ENCODE measurements at places on chromosomes 5 and 9.

DNA sequence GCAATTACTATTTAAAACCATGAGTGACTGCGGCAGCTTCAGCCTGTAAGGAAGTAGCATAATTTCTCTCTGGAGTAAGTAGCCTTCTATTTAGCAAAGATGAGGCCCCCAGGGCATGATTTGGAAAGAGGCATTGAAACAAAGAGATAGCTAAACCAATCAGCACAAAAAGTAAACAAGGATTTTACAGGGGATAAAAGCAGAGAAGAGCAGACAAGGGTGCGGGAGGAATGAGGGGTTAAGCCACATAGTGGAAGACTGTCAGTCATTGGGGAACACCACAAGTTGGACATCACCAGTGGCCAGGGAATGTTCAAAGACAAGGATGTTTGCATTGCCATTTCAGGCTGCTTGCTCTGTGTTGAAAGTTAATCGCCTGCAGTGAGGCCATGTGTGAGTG, 24.0 kb upstream of the C5orf63 start:
- DNase-seq: no peak

DNA sequence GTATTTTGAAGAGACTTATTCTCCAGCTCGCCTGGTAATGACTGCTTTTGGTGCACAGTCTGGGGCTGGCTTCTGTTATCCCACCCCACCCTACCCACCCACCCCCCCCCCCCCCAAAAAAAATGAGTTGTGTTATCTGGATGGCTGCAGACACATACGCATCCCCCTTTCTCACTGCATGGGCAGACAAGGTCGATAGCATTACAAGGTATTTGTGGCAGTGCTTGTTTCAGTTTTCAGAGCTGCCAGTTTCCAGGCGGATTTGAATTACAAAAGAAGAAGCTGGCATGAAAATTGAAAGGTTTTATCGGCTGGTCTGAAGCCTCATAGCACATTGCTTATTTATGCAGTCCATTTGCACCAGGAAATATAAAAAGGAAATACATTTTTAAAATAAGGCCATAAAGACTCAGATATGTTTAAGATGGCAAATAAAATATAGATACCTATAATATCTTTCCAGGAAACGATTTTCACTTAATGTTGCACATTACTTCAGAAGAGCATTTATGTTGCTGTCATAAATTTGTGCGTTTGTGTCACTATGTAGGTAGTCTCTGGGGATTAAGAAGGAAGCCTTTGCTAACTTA, 85.1 kb upstream of the GRHPR start:
- no peak for DNase-seq

GRCh38 chr9:625613-626012, 215.9 kb upstream of the DMRT1 start:
- no peak for DNase-seq

DNA sequence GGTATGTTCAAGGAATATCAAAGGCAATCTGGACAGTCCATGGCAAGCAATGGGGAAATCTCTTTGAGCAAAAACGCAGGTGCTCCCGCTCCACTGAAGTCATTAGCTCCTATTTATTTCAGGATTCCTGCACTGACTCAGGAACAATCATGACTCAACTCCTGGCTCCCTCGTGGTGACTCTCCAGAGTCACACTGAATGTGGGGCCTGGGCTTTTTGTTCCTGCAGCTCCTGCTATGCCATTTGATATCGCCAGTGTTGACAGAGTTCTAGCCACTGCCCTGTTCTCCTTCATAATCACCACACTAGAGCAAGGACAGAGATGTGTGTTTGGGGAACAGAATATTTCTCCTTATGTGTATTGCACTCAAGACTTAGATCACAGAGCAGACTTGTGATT, 187.2 kb upstream of the ZNF462 start:
- no peak for DNase-seq

DNA sequence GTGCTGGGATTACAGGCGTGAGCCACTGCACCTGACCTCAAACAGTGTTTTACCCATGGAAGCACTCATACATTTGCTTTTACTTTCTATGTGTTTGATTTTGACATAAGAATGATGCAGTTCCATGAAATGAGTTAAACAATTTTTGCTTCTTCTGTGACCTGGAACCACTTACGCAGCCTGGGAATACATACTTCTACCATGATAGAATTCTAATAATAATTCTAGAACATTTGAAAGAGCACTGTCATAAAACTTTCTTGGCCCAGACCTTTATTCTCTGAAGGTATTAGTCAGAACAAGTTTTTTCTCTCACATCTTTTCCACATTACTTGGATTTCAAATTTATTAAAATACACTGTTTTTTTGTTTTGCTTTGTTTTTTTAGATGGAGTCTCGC, 25.3 kb upstream of the COL5A1 start:
- no peak for DNase-seq

DNA sequence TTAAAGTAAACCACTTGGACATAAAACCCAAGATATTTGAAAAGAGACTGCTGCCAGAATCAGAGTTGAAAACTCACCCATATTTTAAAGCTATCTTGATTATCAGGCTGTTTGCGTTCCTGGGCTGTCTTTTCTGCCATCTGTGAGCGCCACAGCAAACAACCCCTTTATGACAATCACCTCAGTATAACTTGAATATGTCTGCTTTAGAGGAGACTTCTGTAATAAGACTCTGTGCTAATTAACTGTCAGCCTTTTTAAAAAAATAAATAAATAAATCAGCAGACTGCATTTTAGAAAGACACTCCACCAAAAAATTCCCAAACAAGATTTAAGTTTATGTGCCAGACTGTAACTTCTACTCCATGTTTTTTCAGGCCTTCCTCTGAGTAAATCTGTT, 375.7 kb upstream of the CCNH start:
- DNase-seq: no peak

- no peak for DNase-seq
Measured at GRCh38 chr9:86614871-86615849, 260.9 kb upstream of the TUT7 start.

DNA sequence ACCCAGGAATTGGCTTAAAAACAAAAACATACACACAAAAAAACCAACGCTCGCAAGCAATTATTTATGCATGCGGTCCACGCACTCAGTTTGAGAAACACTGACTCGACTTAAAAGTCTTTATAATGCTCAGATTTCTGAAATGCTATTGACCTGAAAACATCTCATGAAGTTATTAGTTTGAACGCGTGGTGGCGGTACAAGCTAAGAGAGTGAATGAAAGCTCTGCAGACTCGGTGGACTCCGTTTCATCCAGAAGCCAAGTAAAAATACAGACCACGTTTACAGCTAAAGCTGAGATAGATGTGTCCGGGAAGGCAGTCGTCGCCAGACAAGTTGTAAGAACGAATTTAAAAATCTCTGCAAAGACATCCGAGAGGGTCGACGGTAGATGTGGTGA, at the start of gene PCDHB6:
TSS of gene PCDHB6 (plus strand) at position 246 of the 400 bp plus-strand sequence. CDS start 201 bp downstream, outside the sequence.
- DNase-seq: peak; percentile 5

GRCh38 chr9:37559125-37559524, 17.1 kb downstream of the FBXO10 start:
- no peak for DNase-seq

- DNase-seq: no peak
Measured at GRCh38 chr5:61463596-61463995, 131.5 kb downstream of the ZSWIM6 start.

- DNase-seq: no peak
Measured at GRCh38 chr5:159338118-159338517, 7.8 kb upstream of the IL12B start.

DNA sequence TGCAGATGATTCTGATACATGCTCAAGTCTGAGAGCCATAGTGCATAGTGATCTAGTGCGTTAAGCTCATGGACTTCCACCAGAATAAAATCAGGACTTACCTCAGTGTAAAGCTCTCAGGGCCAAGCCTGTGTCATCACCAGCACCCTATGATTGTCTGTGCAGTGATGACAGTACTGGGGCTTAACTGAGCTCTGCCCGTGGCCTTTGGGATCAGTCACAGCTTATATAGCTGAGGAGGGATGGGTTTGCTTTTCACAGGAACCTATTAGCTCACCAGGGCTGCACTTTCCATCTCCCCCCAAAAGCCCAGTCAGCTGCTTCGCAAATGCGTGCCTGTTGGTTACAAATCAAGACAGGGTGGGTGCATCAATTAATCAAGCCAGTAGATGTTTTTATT, 246.9 kb downstream of the NR3C1 start:
- DNase-seq: no peak

DNA sequence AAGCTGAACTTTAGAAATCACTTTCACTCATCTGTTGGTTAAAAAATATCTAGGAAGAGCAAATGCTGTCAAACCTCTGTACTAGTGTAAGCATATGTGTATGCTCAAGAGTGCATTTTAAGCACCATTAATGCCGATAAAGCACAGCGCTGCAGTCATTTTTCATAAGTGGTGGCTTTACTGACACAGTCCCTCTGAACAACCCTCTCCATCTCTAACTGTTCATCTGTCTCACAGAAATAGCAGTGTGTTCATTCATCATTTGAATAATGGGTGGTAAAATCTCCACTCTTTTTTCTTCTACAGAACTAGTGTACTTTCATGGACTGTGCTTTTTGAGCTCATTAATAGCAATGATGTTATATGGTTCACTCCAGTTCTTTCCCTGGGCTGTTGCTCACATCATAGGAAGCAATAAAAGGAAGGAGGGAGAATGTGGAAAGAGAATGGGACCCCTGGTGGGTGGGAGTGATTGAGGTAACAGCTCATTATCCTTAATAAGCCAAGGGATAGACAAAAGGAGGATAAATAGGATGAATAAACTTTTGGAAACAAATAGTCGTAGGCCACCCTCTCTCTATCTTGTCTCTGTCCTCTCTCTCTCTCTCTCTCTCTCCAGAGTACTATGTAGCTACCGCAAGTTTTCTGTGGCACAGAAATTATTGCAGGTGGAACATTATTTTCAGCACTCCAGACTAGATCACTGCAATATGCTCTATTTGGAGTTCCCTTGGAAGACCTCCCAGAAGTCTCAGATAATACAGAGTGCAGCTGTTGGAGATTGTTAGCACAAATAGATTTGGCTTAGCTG, 117.9 kb upstream of the PRDM9 start:
- DNase-seq: no peak

DNA sequence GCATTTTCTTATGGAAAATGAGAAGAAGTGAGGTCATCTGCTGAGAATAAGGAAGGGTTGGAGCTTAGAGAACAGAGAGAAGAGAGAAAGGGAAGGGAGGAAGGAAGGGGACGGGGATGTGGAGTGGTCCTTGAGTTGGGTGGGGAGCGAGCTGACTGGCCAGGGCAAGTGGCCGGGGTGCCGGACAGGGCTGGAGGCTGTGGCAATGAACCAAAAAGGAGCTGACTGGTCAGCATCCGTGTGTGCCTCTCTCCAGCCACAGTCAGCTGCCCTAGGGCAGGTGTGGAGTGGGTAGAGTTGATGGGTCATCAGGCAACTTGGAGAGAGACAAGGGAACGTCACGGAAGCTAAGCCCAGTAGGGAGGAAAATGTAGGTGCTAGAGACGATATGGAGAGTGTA, 234.9 kb upstream of the DAP start:
- DNase-seq: no peak

DNA sequence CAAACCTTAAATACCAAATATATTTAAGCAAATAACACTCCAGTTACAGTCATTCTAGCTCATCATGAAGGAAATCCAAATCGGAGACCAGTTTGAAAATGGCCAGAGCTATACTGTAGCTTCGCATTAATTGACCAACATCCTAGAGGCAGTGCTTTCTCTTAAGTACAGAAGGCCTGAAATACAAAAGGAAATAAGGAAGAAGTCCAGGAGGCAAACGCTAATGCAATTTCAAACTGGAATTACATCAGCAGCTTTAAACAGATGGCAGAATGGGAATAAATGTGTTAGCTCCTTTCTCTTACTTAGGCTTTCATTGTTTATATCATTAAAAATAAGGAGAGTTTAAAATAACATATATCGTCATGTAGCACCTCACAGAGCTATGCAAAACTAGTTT, 197.0 kb downstream of the SEC61B start:
- DNase-seq: no peak

DNA sequence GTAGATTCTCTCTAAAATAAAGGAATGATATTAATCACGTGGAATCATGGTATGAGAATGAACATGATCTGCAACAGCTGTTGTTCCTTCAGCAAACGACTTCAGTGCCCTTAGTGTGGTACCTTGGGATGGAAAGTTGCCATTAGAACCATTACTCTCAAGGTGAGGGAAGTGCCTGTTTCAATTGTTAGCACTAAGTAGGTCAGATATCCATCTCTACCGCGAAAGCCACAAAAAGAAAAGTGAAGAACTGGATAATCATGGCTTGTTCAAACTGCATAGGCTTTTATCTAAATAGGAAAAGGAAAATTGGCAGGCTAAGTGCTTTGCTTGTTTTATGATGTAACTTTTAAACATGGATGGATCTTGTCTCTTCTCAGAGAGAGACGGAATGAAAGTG, 380.7 kb downstream of the MRPS30 start:
- no peak for DNase-seq

GRCh38 chr9:37986771-37987258, 82.2 kb downstream of the SHB start:
- no peak for DNase-seq

DNA sequence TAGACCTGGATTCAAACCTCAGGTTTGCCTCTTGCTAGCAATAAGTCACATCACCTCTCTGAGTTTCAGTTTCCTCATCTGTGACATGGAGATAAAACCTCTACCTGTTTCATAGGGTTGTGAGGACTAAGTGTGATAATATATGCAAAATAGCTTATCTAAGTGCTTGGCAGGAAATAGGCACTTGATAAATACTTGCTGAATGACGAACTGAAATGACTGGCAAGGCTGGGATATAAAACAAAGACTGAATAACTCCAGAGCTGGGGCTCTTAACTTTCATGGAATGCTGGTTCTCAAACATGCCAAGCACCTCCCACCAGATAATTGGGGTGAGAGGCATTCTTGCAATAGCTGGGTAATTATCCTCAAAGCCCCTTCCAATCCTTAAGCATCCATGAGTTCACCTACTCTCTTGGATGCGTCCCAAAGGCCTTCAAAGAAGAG, 87.6 kb downstream of the ADRB2 start:
- no peak for DNase-seq

GRCh38 chr5:143229896-143230675, 173.4 kb downstream of the NR3C1 start:
- DNase-seq: no peak

DNA sequence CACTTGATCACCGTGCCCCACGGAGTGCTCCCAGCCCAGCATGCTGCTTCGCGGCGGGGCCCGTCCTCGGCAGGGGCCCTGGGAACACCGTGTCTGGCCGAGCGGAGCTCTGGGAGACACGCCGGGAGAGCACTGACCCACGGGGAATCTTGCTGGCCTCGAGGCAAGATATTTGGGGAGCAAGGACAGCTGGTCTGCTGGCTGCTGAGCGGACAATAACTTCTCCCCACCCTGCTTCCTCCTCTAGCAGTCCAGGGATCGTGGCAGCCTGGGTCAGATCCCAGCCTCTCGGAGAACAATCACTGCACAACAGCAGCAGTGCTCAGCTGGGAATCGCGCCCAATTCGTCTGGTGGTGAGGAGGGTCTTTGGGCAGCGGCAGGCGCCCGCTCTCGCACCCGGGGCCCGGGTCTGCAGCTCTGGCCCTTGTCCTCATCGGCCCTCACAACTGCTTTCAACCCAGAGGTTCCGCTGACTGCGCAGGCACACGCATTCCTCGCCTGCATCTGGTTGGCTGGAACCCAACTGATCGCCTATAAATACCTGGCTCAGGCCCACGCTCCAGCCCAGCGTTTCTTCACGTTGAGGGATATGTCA, 43.4 kb downstream of the DBH start:
- DNase-seq: no peak

- no peak for DNase-seq
Measured at GRCh38 chr9:32866273-32866672, 82.9 kb downstream of the TMEM215 start.

GRCh38 chr9:134066913-134067851, 644 bp downstream of the BRD3 start:
- no peak for DNase-seq
